ENCODE measurements at places on chromosomes 16 and 17. TPM values are rescaled to one million over a fixed set of nuclear protein-coding genes. Genes with fewer than 3 reads are reported as not detected.

ENDOV gene
- total RNA-seq, result 23.5 TPM

LASP1 gene
- 83.0 TPM for total RNA-seq

MYH11 gene
- 190 TPM for total RNA-seq

KRTAP9-8 gene
- total RNA-seq, result 0.44 TPM

OR1F1 gene
- not detected for total RNA-seq

OR4D2 gene
- not detected for total RNA-seq

TPSD1 gene
- 0.66 TPM for total RNA-seq

MARCHF10 gene
- total RNA-seq, result 0.16 TPM

ARL5C gene
- 1.3 TPM for total RNA-seq

FASN gene
- 61.6 TPM for total RNA-seq

BCKDK gene
- 21.9 TPM for total RNA-seq

HASPIN gene
- 1.8 TPM for total RNA-seq

ITGA2B gene
- 9.0 TPM for total RNA-seq

SLC16A11 gene
- total RNA-seq, result 0.44 TPM

CCL4L2 gene
- total RNA-seq, result 5.4 TPM

PPP1R27 gene
- not detected for total RNA-seq

SF3B3 gene
- 200 TPM for total RNA-seq

Measured in camera-type eye (tissue), 1 donor.